ENCODE measurements at places on chromosomes 1 and 21.

DNA sequence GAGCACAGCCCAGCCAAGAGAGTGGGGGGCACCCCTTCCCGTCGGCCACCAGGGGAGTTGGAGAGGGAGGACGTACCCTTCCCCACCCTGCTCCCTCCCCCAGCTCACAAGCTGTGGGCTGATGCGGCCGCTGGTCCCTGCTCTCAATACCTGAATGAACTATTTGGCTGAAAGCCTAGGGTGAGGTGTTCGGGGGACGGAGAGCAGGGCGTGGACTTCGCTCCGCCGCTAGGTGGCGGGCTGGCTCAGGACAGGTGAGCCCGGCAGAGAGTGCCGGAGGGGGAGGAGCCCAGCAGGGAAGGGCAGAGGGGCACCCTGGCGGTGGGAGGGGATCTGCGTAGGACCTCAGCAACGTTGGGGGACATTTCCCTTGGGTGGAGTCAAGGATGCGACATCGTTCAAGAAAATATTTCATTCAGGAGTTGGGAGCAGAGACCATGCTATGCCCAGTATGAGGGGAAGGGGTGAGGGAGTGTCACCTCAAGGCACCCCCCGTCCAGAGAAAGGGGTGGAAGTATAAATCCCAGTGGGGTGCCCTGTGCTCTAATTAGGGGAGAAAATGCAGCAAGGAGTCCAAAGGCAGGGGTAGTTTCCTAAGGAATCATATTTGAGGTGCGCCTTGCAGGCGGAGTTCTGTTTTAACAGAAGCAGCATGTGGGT lies 12.0 kb upstream of the RHBG start:
- DNase-seq, result peak; percentile 69

- no peak for DNase-seq
Observed at GRCh38 chr1:27445177-27445936, 44.6 kb downstream of the WASF2 start.

GRCh38 chr1:79375352-79375751 lies 368.8 kb upstream of the ADGRL4 start:
- no peak for DNase-seq

DNA sequence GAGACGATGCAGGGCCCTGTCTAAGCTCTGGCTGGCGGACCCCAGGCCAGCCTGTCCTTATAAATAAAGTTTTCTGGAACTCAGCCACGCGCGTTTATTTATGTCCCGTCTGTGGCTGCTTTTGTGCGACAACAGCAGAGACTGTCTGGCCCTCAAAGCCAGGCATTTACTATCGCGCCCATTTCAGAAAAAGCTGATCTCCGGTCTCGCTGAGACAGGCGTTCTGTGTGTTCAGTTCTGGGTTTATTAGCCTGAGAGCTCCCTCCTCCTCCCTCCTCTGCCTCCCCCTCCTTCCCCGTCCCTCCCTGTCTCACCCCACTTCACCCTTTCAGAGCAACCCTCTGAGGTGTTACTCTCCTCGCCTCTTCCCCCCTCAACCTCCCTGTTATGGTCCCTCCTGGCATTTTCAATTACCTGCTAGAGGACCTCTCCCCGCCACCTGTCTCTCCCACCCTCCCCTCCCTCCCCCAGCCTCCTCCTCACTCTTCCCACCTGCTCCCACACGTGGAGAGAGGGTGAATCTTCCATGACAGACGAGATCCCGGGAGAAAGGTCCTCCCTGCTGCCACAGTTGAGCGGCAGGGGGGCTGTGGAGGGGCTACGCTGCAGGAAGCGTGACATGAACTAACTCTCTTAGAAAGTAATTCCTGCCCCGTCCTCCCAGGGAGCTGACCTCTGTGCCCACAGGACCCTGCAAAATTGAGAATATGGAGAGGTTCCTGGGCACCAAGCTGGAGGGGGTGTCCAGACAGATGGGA lies 59.9 kb downstream of the SPSB1 start:
- no peak for DNase-seq

DNA sequence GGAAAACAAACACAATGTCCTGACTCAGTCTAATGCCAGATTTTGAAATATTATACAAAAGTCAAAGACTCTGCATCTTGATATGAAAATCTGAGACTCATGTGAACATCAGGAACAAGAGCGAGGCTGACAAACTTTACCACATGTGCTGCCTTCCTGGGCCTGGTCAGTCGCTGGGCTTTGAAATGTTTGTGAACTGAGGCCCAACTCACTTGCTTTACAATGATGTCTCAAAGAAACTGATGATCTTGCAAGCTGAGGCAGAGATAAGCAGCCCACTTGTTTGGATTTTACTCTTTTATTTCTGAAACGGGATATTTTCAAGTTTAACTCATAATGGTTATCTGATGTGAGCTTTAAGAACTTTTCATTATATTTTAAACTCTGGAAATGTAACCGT lies 2.1 kb downstream of the BCAR3 start:
- no peak for DNase-seq

DNA sequence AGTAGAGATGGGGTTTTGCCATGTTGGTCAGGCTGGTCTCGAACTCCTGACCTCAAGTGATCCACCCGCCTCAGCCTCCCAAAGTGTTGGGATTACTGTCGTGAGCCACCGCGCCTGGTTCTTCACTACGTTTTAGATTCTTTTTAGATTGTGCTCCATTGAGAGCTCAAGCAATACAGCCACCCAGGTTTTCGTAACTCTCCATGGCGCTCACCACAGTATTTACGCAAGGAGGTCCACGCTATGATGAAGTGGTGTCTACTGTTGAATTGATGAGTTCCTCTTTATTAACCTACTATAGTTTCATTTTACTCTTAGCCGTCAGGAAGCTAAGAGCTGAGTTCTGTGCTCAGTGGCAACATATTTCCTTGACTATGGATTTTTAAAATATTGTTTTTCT lies 1.8 kb upstream of the KIF1B start:
- no peak for DNase-seq

DNA sequence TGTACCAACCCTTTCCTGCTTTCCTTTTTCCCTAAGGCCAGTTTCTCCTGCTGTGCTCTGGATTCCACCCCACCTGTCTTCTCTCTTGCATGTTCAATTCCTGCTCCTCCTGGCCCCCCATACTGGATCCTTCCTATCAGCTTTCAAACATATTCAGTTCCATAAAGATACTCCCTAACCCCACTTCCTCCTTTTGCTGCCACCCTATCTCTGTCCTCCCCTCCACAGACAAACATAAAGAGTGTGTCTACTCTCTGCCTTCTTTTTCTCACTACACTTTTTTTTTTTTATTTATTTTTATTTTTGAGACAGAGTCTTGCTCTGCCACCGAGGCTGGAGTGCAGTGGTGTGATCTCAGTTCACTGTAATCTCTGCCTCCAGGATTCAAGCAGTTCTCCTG lies 16.9 kb upstream of the RPF1 start:
- no peak for DNase-seq

- DNase-seq, result no peak
Observed at GRCh38 chr1:189524501-189524900, 953.2 kb downstream of the BRINP3 start.

GRCh38 chr1:16017461-16018303 lies at the start of gene HSPB7:
TSS of gene HSPB7 (minus strand) at chr1:16018043. CDS start at chr1:16017963, 80 bp downstream.
- no peak for DNase-seq

GRCh38 chr1:158353303-158354075 lies at the start of gene CD1E:
TSS of gene CD1E (plus strand) at chr1:158353894. CDS start at chr1:158353989, 95 bp downstream.
- DNase-seq, result no peak

- DNase-seq, result peak; percentile 1
Observed at GRCh38 chr1:192158181-192158580, at the start of gene RGS18. TSS of gene RGS18 (plus strand) at chr1:192158462. CDS start at chr1:192158638, 176 bp downstream.

DNA sequence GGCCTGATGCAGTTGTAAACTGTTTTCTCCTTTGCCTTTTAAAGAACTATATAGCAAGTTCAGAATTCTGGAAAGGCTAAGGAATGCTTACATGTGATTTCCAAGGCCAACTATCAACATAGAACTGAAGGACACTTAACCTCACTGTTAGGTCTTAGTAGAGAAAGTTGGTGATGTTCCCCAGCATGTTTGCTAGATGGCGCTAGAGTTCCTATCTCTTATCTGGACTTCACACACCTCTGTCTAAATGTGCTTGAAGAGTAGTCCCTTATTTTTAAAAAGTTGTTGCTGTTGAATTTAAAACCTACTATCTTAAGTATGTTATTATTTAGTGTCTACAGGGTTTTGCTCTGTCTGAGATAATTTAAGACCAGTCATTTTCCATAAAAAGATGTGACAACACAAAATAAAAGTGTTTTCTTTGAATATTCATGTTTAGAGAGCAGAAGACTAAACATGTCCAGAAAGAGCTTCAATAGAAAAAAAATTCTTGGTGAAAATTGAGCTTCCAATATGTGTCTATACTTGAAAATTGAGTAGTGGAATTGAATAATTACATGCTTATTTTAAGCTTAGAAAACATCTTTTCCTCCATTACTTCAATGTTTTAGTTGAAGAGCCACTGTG lies 237.3 kb downstream of the S1PR1 start:
- DNase-seq, result no peak

GRCh38 chr1:167092653-167093052 lies 1.2 kb upstream of the STYXL2 start:
- no peak for DNase-seq

- DNase-seq, result no peak
Observed at GRCh38 chr1:80656014-80656636, 1144.6 kb upstream of the ADGRL2 start.

- DNase-seq, result no peak
Observed at GRCh38 chr21:42038826-42039425, 28.8 kb upstream of the ZBTB21 start.

DNA sequence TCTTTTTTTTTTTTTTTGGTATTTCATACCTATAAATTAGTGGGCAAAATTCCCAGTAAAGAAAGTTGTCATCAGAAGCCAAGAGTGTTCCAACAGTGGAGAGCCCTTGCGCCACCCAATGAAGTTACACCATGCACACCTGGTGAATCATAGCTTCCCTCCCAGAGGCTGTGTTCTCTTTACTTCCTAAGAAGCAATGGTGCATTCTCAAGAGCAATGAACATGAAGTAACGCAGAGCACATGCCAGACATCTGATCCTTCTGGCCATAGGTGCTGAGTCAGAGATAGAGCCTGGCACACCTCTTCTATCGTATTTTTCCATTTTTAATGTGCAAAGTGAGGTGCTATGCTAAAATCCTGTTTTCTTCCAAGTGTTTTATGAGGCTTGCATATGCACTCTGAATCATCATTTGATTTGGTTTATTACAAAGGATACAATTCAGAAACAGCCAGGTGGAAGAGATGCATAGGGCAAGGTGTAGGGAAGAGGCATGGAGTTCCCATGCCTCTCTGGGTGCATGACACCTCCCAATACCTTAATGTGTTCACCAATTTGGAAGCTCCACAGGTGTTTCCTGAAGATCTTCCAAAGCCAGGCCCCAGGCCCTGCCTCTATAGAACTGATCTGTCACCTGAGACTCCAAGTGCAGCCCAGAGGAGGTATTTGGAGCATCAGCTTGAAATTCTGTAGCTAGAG lies 408.0 kb downstream of the SIPA1L2 start:
- no peak for DNase-seq

DNA sequence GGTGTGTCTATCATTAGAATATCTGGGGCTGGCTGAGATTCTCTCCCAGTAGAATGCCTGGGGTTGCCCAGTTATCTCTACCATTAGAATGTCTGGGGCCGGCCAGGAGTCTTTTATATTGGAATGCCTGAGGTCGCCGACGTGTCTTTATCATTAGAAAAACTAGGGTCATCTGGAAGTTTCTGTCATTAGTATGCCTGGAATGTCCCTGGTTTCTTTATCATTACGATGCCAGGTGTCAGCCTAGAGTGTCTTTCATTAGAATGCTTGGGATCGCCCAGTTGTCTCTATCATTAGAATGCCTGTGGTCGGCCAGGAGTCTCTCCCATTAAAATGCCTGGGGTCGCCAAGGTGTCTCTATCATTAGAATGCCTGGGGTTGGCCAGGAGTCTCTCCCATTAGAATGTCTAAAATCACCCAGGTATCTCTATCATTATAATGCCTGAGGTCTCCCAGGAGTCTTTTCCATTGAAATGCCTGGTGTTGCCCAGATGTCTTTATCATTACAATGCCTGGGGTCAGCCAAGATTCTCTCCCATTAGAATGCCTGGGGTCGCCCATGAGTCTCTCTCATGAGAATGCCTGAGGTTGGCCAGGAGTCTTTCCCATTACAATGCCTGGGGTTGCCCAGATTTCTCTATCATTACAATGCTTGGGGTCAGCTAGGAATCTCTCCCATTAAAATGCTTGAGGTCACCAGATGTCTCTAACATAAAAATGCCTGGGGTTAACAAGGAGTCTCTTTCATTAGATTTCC lies 53.2 kb downstream of the RNF187 start:
- DNase-seq, result no peak

DNA sequence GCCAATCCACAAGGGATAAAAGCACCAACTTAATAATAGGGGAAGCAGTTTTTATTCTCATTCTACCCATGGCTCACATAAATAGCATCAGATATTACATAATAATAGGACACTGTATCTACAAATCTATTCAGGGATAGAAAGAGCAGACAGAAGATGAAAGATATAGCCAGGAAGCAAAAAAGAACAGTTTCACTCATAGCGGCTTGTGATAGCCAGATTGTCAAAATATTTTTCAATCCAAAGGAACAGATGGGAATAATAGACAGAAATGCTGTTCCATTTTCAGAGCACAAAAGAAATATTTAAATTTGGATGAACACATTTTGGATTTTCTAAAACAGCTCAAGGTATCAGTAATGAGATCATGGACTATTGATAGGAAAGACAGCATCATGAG lies 232.5 kb upstream of the GREM2 start:
- no peak for DNase-seq

DNA sequence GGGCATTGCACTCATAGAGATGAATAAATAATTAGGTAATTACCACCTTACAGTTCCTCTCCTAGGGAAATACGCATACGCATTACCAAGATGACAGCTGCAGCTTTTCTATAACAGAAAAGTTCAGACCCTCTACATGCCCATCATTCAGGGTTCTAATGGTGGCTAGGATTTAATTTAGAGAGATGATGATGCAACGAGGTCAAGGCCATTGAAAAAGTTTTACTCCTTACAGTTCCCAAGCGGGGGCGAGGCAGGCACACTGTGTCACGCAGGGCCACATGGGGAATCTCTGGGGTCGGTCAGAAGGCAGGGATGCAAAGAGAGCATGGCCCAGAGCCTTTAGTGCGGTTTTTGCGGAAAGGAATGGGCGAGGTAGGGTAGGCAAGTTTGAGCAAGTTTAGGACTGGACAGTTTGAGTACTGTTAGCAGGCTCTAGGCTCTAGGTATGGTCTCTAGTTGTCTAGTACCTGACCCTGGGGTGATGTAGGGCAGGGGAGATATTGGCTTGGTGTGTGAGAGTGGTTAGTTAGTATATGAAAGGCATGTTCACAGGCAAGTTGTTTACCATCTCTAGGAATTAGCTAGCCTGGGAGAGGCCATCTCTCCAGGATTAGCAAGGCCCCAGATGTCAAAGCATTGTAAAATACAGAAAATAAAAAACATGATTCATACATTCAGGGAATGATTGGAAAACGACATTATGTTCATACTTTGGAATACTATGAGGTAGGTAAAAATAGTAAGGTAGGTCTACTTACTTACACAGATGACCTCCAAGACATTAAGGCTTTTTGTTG lies 29.6 kb upstream of the ID3 start:
- DNase-seq, result no peak

- DNase-seq, result no peak
Observed at GRCh38 chr1:92791487-92792066, 6.7 kb upstream of the EVI5 start.
